COLO829 (cell line): ENCODE measurements at places on chromosomes 2 and 18.

DNA sequence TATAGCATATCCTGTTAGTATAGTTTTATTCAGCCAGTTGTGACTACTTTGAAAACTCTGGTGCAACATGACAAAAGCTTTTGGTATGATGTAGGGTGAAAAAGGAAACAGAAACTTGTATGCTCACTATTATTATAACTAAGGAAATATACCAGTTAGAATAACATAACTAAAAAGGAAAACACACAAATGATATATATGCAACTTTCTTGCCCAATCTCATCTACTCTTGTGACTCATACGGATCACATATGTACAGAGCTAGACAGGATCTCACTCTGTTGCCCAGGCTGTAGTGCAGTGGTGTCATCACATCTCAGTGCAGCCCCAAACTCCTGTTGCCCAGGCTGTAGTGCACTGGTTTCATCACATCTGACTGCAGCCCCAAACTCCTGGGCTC is 12.4 kb upstream of the TLK1 start:
- DNase-seq = no peak

GRCh38 chr2:31203916-31204315 is 13.4 kb downstream of the CAPN14 start:
- DNase-seq = no peak

GRCh38 chr18:62512996-62513395 is 9.8 kb upstream of the ZCCHC2 start:
- no peak for DNase-seq

DNA sequence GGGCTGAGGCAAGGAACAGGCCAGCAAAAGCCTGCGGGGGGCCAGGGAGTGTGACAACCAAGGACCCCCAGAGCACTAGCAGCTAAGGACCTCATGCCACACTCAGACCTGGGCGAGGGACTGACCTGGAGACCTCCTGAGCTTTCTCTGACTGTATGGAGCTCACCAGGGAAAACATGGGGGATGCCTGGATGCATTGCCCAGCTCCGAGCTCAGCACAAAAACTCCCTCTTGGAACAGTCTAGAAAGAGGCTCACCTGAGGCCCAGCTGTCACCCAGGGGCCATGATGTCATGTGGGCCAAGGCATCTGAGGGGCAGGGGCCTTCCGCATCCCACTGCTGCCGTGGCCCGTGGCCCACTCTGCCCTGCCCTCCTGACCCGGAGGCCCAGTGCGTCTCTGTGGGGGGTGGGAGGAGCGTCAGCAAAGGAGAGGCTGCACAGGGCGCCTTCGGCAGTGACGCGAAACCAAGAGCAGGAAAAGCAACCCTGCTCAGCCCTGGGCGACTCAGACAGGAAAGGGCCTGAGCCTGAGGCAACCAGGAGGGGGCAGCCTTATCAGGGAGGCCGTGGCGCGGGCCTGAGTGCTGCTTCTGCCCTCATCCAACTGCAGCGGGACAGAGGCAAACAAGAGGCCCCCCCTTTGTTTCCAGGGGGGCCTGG is 57.3 kb upstream of the ALPP start:
- no peak for DNase-seq

DNA sequence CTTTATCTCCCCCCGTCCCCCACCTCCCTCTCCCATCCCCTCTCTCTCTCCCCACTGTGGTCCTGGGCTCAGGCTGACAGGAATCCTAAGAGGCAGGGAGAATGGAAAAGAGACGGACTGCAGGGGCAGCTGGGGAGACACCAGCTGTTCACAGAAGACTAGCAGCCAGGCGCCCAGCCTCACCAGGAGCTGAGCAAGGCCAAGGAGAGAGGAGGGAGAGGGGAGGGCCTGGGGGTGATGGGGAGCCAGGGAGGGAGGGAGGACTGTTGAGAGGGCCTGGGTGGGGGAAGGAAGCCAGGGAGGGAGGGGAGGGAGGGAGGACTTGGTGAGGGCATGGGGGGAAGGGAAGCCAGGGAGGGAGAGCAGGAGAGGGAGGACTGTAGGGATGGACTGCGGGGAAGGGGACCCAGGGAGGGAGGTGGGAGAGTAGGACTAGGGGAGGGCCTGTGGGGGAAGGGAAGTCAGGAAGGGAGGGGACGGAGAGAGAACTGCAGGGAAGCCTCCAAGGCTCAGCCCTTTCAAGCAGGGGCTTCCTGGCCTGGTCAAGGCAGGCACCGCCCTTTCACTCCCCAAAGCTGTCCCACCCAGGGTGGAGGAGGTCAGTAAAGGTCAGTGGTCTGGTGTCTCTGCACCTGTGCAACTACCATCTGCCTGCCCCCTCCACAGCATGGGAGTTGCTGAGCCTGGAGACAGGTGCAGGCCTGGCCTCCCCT is 517.7 kb upstream of the MYT1L start:
- DNase-seq = no peak

- DNase-seq = no peak
Observed at GRCh38 chr2:121175326-121175725, 109.7 kb downstream of the TFCP2L1 start.

GRCh38 chr18:75128911-75129716 is 79.8 kb downstream of the PTGR3 start:
- no peak for DNase-seq

GRCh38 chr2:240373289-240373885 is 62.1 kb upstream of the GPC1 start:
- no peak for DNase-seq

DNA sequence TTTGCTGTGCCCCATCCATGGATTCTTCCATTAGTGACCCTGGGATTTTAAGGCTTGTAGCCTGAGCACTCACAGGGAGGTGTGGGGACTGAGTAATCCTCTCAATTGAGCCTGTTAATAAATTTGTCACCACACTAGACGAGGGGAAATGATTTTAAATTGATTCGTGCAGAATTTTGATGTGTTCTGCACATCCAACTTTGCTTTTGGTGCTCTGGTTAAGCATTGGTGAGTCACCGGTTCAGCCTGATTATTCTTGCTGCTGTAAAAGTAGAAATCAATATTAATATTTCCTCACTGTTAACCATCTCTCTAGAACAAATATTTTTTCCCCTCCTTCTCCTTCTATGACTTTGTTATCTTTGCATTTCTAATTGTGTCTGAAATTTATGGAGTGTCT is 482.0 kb downstream of the TSN start:
- DNase-seq = no peak

- no peak for DNase-seq
Observed at GRCh38 chr2:206202446-206202845, 42.8 kb downstream of the EEF1B2 start.

GRCh38 chr18:14974576-14974975 is 226.6 kb downstream of the ANKRD30B start:
- DNase-seq = no peak

DNA sequence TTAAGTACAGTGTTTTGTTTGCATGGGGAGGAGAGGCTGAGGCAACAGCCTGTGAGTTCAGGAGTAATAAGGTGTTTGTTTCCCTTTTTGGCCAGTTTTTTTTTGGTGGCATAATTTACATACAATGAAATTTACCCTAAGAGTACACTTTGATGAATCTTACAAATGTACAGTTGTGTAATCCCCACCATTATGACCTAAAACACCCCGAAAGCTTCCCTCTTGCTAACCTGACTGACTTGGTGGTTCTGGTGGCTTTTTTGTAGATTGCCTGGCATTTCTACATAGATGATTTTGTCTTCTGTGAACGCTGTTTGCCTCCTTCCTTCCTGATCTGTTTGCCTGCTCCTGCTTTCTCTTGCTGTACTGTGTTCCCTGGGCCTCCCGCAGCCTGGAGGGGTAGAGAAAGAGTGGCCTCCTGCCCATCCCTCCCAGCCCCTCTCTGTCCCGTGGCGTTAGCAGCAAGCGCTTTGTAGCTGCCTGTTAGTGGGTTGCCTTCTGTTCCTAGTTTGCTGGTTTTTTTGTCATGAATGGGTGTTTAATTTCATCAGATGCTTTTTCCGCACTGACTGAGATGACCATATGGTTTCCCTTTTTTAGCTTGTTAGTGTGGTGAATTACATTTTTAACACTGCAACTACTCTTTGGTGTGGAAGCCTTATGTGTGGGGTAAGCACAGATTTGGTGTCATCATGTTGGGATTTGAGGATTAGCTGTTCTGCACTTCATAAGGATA is 32.1 kb downstream of the ASAP2 start:
- DNase-seq = no peak
